ENCODE measurements at places on chromosomes 2 and 18. TPM values are rescaled to one million over a fixed set of nuclear protein-coding genes. Genes with fewer than 3 reads are reported as not detected.
A peak's percentile ranks its signal among the peaks of the same experiment; 100 is the strongest.

DNA sequence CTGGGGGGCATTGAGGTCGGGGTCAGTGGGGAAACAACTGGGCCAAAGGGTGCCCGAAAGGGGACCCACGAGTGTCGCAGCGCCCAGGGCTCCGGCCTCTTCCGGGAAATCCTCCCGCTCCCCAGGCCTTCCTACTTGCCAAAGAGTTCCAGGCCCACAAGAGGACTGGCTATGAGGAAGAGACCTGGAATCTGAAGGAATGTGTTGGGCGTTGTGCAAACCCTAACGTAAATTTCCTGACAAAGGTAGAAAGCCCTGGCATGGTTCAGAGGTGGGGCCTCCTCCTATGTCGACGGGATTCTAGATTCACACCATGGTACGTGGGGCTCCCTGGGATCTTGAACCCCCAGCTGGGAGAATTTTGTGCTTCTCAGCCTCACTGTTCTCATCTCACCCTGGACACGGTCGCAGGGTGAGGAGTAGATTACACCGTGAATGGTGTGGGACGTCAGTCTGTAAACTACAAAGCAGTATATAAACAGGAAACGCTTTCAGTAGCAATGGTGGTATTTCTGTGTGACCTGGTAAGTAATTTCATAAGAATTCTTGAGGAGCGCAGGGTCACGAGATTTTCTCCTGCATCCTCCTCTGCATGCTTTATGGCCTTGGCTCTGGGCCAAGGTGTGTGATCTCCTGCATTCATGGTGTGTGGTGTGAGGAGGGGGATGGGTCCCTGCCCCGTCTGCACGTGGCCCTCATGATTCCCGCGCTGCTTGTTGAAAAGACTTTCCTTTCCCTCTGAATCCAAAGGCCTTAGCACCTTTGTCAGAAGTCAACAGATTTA lies 868 bp downstream of the HSBP1L1 start:
- peaks cover 11% of the 10 kb centered on the region for H3K4me1 ChIP-seq
- DNase-seq, result no peak
- H3K4me3 ChIP-seq, result peak overlapping the region; percentile 57
- H3K27ac ChIP-seq, result peak overlapping the region; percentile 52
- H3K27me3 ChIP-seq, result no peaks in the 10 kb centered on the region

GRCh38 chr2:234497594-234498235 lies 834 bp upstream of the ARL4C start:
- H3K4me3 ChIP-seq, result peak overlapping the region; percentile 66
- H3K4me1 ChIP-seq, result peaks cover 42% of the 10 kb centered on the region
- H3K36me3 ChIP-seq, result no peaks in the 10 kb centered on the region
- H3K27ac ChIP-seq, result no peak overlapping the region
- DNase-seq, result no peak

DNA sequence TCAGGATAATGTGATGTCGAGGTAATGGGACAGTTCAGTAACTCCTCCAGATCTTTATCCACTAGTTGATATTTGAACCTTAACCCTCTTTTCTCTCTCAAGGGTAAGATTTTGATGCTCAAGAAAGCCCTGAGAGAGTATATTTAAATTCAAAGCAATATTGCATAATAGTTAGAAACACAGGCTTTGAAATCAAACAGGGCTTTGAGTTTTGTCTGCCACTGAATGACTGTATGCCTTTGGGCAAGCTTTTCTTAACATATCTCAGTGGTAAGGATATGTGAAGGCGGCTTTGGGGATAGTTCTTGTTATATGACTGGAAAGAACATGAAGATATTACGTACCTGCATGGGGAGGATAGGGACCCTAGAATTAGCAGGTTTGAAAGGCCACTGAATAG lies 11.1 kb downstream of the ITPRID2 start:
- H3K36me3 ChIP-seq, result peaks cover 53% of the 10 kb centered on the region
- no peaks in the 10 kb centered on the region for H3K27me3 ChIP-seq
- no peak overlapping the region for H3K4me3 ChIP-seq
- H3K4me1 ChIP-seq, result peaks cover 11% of the 10 kb centered on the region

GRCh38 chr18:28485918-28486317 lies 309.0 kb upstream of the CDH2 start:
- H3K36me3 ChIP-seq, result no peaks in the 10 kb centered on the region
- H3K27me3 ChIP-seq, result peaks cover 2% of the 10 kb centered on the region
- no peak overlapping the region for H3K4me3 ChIP-seq

DNA sequence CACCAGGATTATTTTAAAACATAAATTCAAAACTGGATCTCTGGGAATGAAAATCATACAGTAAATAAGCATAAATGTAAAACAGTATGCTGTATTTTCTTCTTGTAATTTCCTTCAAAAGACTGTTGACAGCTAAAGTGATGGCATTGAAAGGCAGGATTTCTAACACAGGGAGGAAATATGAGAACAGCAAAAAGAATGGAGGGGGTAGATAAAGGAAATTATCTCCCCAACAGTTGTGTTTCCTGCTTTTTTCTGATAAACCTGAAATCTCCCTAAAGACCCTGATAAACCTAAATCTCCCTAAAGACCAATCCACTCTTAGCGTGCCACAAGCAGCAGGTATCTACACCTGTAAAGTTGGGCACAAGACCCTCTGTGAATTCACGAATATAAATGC lies 50.8 kb downstream of the PIAS2 start:
- H3K27me3 ChIP-seq, result no peaks in the 10 kb centered on the region
- no peak overlapping the region for H3K4me3 ChIP-seq
- no peak for DNase-seq

DNA sequence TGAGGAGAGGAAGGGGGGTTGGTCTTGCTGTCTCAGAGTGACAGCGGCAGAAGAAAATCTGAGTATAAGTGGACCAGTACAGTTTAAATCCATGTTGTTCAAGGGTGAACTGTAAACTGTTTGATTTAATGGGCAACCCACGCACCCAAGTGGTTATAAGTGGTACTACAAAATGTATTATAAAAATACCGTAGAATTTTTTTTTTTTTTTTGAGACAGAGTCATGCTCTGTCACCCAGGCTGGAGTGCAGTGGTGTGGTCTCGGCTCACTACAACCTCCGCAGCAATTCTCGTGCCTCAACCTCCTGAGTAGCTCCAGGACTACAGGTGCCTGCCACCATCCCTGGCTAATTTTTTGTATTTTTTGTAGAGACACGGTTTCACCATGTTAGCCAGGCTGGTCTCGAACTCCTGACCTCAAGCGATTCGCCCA lies 2.1 kb upstream of the CHCHD5 start:
- H3K4me3 ChIP-seq, result peak overlapping the region; percentile 44
- DNase-seq, result no peak
- H3K27ac ChIP-seq, result peak overlapping the region; percentile 52
- H3K27me3 ChIP-seq, result no peaks in the 10 kb centered on the region
- peaks cover 35% of the 10 kb centered on the region for H3K4me1 ChIP-seq
- peaks cover 7% of the 10 kb centered on the region for H3K36me3 ChIP-seq

- peak overlapping the region; percentile 66 for H3K27ac ChIP-seq
- H3K4me1 ChIP-seq, result peaks cover 55% of the 10 kb centered on the region
- no peak for DNase-seq
These were observed 33.1 kb downstream of the LHCGR start for GRCh38 chr2:48722391-48722790.

The COLEC11 gene
- not detected for total RNA-seq

The PID1 gene
- not detected for total RNA-seq

The RAD51AP2 gene
- not detected for total RNA-seq

The BMP10 gene
- not detected for total RNA-seq

The PRKCE gene
- 10.4 TPM for total RNA-seq

The KCNF1 gene
- total RNA-seq, result not detected
